Aorta (tissue), 5 donors: ENCODE measurements at places on chromosomes 6 and 20. TPM values are rescaled to one million over a fixed set of nuclear protein-coding genes. Genes with fewer than 3 reads are reported as not detected.

Gene COL20A1
- total RNA-seq, result not detected

Gene ITPR3
- total RNA-seq, result 11.9 TPM

Gene SLC24A3
- total RNA-seq, result 23.9 TPM

Gene RIPOR3
- 8.0 TPM for total RNA-seq

Gene RFX6
- total RNA-seq, result not detected

Gene TMEM244
- not detected for total RNA-seq

Gene OOEP
- 0.39 TPM for total RNA-seq

Gene SIRPB1
- 3.1 TPM for total RNA-seq

DNA sequence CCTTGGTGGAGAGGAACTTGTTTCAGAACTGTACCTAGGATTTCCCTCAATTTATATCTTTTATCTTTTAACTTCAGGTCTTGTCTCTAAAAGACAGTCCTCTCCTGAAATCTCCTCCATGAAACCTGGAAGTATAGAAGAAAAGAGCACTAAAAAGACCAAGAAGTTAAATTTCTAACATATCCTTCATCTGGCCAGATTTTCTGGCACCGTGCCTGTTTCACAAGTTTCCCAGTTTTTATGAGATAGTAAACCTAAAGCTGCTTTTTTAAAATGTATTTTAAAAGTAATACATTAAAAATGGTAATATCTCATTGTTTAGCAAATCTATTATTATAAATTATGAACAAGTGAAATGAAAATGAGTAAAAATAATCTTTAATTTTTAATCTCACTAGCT is 348.3 kb upstream of the RSPO3 start:
- H3K4me1 ChIP-seq, result no peaks in the 10 kb centered on the region
- DNase-seq, result no peak
- no peaks in the 10 kb centered on the region for H3K27me3 ChIP-seq
- no peaks in the 10 kb centered on the region for H3K36me3 ChIP-seq
- H3K27ac ChIP-seq, result no peak overlapping the region

DNA sequence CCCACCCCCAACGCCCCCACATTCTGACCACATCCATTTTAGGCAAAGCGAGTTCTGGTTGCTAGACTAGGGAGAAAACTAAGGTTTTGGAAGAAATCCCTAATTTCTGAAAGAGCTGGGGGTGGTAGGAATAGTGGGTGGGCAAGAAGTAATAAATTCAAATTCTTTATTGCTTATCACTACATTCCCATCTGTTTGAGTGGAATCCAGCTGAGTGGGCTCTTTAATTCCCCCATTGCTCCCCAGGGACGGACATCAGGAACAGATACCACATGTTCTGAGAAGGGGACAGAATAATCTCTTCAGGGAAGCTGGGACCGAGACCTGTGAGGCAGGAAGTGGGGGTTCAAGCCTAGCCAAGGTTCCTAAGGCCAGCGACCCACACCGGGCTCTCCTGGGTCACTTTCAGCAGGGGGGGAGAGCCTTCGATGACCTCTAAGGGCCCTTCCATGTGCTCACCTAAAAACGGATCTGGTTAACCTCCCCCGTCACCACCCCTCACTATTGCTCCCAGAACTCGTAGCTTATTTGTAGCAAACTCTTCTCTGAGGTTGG is 42.3 kb upstream of the MRPS10 start:
- H3K4me1 ChIP-seq, result no peaks in the 10 kb centered on the region
- DNase-seq, result no peak
- no peak overlapping the region for H3K27ac ChIP-seq

DNA sequence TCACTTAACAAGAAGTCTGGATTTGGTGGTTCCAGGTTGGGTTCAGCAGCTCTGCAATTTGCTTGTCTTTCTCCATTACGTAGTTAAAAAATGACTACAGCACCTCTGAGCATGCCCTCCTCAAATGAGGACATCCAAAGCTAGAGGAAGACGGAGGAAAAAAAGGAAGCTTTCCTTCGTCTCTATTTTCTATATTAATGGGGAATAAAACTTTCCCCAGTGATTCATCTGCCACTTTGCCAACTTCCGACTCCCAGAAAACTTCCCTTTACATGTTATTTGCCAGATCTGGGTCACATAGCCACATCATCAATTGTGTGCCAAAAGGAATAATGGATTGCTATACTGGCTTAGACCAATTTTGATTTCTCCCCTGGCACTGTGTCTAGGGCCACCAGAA is 69.5 kb downstream of the ZFAND3 start:
- no peaks in the 10 kb centered on the region for H3K36me3 ChIP-seq
- H3K4me3 ChIP-seq, result no peak overlapping the region
- H3K27ac ChIP-seq, result no peak overlapping the region
- H3K27me3 ChIP-seq, result no peaks in the 10 kb centered on the region
- no peak for DNase-seq

DNA sequence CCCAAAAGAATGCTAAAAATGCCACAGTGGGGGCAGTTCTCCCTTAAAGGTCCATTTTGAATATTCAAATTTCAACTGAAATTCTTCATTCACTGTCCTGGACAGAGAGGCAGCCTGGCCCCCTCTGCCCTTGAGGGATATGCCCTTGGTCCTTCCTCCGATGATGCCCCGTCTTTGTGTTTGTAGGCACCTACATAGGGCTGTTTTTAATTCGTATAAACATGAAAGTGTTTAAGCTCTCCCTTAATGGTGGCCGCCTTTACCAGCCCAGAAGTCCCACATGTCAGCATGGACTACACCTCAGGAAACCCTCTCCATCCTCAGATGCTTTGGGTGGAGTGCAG is 70.2 kb downstream of the SSR1 start:
- H3K4me3 ChIP-seq, result no peak overlapping the region
- no peak overlapping the region for H3K27ac ChIP-seq
- H3K4me1 ChIP-seq, result no peaks in the 10 kb centered on the region
- H3K27me3 ChIP-seq, result no peaks in the 10 kb centered on the region

- DNase-seq, result no peak
- no peak overlapping the region for H3K4me3 ChIP-seq
- H3K27me3 ChIP-seq, result no peaks in the 10 kb centered on the region
- H3K36me3 ChIP-seq, result no peaks in the 10 kb centered on the region
- no peak overlapping the region for H3K27ac ChIP-seq
Observed at GRCh38 chr20:11792568-11792953, 125.1 kb upstream of the BTBD3 start.

GRCh38 chr6:37802810-37803209 is 16.7 kb upstream of the ZFAND3 start:
- no peaks in the 10 kb centered on the region for H3K4me1 ChIP-seq
- no peaks in the 10 kb centered on the region for H3K36me3 ChIP-seq
- H3K27me3 ChIP-seq, result no peaks in the 10 kb centered on the region
- H3K4me3 ChIP-seq, result no peak overlapping the region
- H3K27ac ChIP-seq, result no peak overlapping the region

GRCh38 chr20:62045529-62046285 is 20.0 kb downstream of the TAF4 start:
- H3K36me3 ChIP-seq, result no peaks in the 10 kb centered on the region
- no peaks in the 10 kb centered on the region for H3K27me3 ChIP-seq

GRCh38 chr6:169800668-169801395 is 49.4 kb downstream of the ERMARD start:
- no peaks in the 10 kb centered on the region for H3K36me3 ChIP-seq
- H3K27me3 ChIP-seq, result no peaks in the 10 kb centered on the region
- no peak for DNase-seq
- no peaks in the 10 kb centered on the region for H3K4me1 ChIP-seq
- no peak overlapping the region for H3K27ac ChIP-seq

DNA sequence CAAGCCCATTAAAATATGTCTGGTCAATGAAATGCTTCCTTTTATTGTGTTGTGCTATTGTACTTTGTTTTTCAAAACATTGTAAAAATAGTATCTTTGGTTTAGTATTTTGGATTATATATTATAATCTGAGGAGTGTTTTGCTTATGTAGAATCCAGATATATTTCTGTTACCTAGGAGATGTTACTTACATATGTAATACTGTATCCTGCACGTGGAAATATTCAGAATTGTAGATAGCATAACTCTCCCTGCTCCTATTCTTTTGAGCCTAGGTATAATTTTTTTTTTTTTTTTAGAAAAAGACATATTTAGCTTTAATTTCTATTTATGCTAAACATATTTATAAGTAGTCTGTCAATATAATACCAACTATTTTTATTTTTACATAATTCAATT is 130.6 kb downstream of the CD109 start:
- H3K27ac ChIP-seq, result no peak overlapping the region
- no peaks in the 10 kb centered on the region for H3K36me3 ChIP-seq
- no peaks in the 10 kb centered on the region for H3K4me1 ChIP-seq
- DNase-seq, result no peak
- no peaks in the 10 kb centered on the region for H3K27me3 ChIP-seq

DNA sequence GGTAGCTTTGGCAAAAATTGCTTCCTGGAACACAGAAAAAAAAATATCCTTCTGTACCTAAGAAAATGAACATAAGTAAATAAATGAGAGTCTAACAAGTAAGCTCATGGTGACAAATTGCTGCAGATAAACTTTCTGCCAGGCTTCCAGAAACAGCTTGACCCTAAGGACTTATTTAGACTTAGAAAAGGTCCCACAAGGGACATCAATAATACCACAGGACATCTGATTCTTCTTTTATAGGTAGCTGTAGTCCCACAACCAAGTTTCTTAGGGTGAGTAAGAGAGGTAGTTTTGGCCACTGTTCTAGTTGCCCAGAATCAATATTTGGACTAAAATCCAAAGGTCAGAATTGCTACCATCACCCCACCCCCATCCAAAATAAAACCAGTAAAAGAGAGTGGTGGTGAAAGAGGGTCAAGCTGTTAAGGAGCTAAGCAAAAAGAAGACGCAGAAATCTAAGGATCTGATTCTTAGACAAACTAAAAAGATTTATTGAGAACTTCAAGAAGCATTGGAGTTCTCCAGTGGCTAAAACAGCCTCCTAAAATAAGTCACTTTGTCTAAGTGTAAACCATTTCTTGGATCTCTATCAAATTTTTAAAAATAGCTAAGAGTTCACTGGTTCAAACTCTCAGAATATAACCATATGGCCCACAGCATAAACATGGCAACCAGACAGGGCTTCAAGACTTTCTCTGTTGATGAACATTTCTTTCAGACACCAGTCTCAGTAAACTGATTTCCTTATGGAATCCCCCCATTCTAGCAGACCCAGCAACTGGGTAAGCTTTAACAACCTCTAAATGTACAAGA is 180.6 kb downstream of the PTPRK start:
- peaks cover 5% of the 10 kb centered on the region for H3K4me1 ChIP-seq
- no peak overlapping the region for H3K27ac ChIP-seq
- no peaks in the 10 kb centered on the region for H3K36me3 ChIP-seq
- no peaks in the 10 kb centered on the region for H3K27me3 ChIP-seq
- DNase-seq, result no peak

- H3K27me3 ChIP-seq, result no peaks in the 10 kb centered on the region
- no peaks in the 10 kb centered on the region for H3K4me1 ChIP-seq
- no peak overlapping the region for H3K4me3 ChIP-seq
- H3K36me3 ChIP-seq, result no peaks in the 10 kb centered on the region
- DNase-seq, result no peak
Observed at GRCh38 chr20:22578221-22579118, 5.9 kb downstream of the FOXA2 start.

GRCh38 chr6:21164768-21165326 is 428.7 kb upstream of the SOX4 start:
- no peaks in the 10 kb centered on the region for H3K36me3 ChIP-seq
- H3K27ac ChIP-seq, result no peak overlapping the region
- no peak overlapping the region for H3K4me3 ChIP-seq
- DNase-seq, result no peak
- no peaks in the 10 kb centered on the region for H3K27me3 ChIP-seq

- no peaks in the 10 kb centered on the region for H3K4me1 ChIP-seq
- H3K36me3 ChIP-seq, result no peaks in the 10 kb centered on the region
- no peak overlapping the region for H3K27ac ChIP-seq
- H3K4me3 ChIP-seq, result no peak overlapping the region
- DNase-seq, result no peak
- H3K27me3 ChIP-seq, result peaks cover 2% of the 10 kb centered on the region
Observed at GRCh38 chr6:98828211-98828788, 6.1 kb upstream of the POU3F2 start.

- H3K36me3 ChIP-seq, result no peaks in the 10 kb centered on the region
Observed at GRCh38 chr6:139114746-139115145, 20.1 kb upstream of the HECA start.

DNA sequence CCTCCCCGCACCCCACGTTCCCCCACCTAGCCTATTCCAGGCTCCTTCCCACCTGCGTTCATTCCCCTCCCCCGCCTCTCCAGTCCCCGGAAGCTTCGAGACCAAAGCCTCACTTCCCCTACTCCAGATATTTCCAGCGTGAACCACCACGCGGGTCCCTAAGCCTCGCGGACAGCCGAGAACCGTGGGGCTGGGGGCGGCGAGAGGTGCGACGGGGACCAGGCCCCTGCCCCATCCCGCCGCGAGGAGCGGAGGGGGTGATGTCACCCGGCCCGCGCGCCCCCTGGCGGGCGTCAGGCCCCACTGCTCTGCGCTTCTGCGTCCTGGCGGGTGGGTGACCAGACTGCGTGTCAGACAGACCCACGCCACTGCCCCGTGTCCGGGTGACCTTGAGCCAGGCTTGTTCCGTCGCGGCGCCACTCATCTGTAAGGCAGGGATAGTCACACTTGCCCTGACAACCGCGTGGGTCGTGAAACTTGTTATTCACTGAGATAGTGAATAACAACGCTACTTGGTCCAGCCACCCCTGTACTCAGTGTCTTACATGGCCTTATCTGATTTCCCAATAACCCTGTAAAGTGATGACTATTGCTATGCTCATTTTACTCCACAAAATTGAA is 9.0 kb upstream of the HSP90AB1 start:
- peak overlapping the region; percentile 35 for H3K4me3 ChIP-seq
- H3K27me3 ChIP-seq, result no peaks in the 10 kb centered on the region
- no peaks in the 10 kb centered on the region for H3K4me1 ChIP-seq
- peak overlapping the region; percentile 84 for H3K27ac ChIP-seq
- no peaks in the 10 kb centered on the region for H3K36me3 ChIP-seq

- DNase-seq, result no peak
- no peaks in the 10 kb centered on the region for H3K27me3 ChIP-seq
- H3K4me1 ChIP-seq, result no peaks in the 10 kb centered on the region
- no peak overlapping the region for H3K27ac ChIP-seq
- no peaks in the 10 kb centered on the region for H3K36me3 ChIP-seq
- peak overlapping the region; percentile 48 for H3K4me3 ChIP-seq
Observed at GRCh38 chr6:151690768-151691562, 116.5 kb upstream of the ESR1 start.

- no peak for DNase-seq
- no peaks in the 10 kb centered on the region for H3K27me3 ChIP-seq
- no peak overlapping the region for H3K27ac ChIP-seq
- H3K4me1 ChIP-seq, result no peaks in the 10 kb centered on the region
- H3K36me3 ChIP-seq, result no peaks in the 10 kb centered on the region
Observed at GRCh38 chr6:15419493-15419892, 173.6 kb downstream of the JARID2 start.

GRCh38 chr20:2942439-2942838 is 69.2 kb downstream of the PTPRA start:
- H3K4me1 ChIP-seq, result no peaks in the 10 kb centered on the region
- H3K27me3 ChIP-seq, result no peaks in the 10 kb centered on the region
- DNase-seq, result no peak
- H3K36me3 ChIP-seq, result no peaks in the 10 kb centered on the region

- no peak overlapping the region for H3K27ac ChIP-seq
- no peaks in the 10 kb centered on the region for H3K4me1 ChIP-seq
- no peaks in the 10 kb centered on the region for H3K27me3 ChIP-seq
Observed at GRCh38 chr6:53335224-53335994, 13.3 kb downstream of the ELOVL5 start.
